T-helper 17 cell (primary cell): ENCODE measurements at places on chromosomes 11 and 22. TPM values are rescaled to one million over a fixed set of nuclear protein-coding genes. Genes with fewer than 3 reads are reported as not detected.

Gene F2
- total RNA-seq = not detected

GRCh38 chr11:64400667-64401066, 41.7 kb downstream of the RPS6KA4 start:
- no peaks in the 10 kb centered on the region for H3K4me1 ChIP-seq
- H3K27me3 ChIP-seq = peaks cover 45% of the 10 kb centered on the region
- no peak overlapping the region for H3K4me3 ChIP-seq
- H3K27ac ChIP-seq = no peak overlapping the region
- no peaks in the 10 kb centered on the region for H3K36me3 ChIP-seq

- no peak overlapping the region for H3K27ac ChIP-seq
- H3K4me1 ChIP-seq = peaks cover 19% of the 10 kb centered on the region
- no peak overlapping the region for H3K4me3 ChIP-seq
- no peaks in the 10 kb centered on the region for H3K36me3 ChIP-seq
- no peak for DNase-seq
Measured at GRCh38 chr11:2308713-2309112, 6.9 kb downstream of the TSPAN32 start.

DNA sequence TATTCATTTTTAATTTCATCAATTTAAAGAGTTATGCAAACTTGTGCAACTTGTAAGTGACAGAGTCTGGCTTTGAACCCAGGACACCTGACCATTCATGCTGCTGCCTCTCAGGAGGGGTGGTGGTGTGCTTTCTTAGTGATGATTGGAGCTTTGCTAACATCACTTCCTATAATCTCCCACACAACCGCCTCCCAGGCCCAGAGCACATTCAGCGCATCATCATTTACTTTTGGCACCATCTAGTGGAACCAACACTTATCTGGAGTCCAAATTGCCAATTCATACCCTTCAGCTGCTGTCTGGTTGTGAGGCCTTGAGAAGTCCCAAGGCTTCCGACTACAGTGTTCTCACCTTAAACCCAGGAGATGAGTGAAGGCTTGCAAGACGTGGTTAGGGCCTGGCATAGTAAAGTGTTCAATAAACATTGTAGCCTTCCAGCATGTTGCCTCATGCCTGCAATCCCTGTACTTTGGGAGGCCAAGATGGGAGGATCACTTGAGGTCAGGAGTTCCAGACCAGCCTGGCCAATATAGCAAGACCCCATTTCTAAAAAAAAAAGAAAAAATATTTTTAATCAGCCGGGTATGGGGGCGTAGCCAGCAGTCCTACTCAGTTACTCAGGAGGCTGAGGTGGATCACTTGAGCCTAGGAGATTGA, 1.1 kb upstream of the TTLL1 start:
- peaks cover 16% of the 10 kb centered on the region for H3K4me1 ChIP-seq
- H3K36me3 ChIP-seq = peaks cover 3% of the 10 kb centered on the region
- H3K4me3 ChIP-seq = no peak overlapping the region
- no peak overlapping the region for H3K27ac ChIP-seq
- H3K27me3 ChIP-seq = no peaks in the 10 kb centered on the region

- H3K4me3 ChIP-seq = no peak overlapping the region
- no peak overlapping the region for H3K27ac ChIP-seq
- H3K27me3 ChIP-seq = peaks cover 8% of the 10 kb centered on the region
- no peaks in the 10 kb centered on the region for H3K36me3 ChIP-seq
- DNase-seq = peak; percentile 57
Measured at GRCh38 chr11:69101115-69101791, 52.5 kb downstream of the TPCN2 start.

DNA sequence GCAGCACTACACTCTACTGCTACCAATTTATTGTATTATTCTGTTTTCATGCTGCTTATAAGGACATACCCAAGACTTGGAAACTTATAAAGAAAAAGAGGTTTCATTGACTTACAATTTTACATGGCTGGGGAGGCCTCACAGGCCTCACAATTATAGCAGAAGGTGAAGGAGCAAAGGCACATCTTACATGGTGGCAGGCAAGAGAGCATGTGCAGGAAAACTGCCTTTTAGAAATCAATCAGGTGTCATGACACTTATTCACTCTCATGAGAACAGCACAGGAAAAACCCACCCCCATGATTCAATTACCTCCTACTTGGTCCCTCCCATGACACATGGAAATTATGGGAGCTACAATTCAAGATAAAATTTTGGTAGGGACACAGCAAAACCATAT, 49.6 kb upstream of the GLYAT start:
- H3K4me1 ChIP-seq = no peaks in the 10 kb centered on the region
- H3K27me3 ChIP-seq = peaks cover 15% of the 10 kb centered on the region
- H3K27ac ChIP-seq = no peak overlapping the region
- H3K4me3 ChIP-seq = no peak overlapping the region
- DNase-seq = no peak

Gene OR8G5
- not detected for total RNA-seq

- no peaks in the 10 kb centered on the region for H3K36me3 ChIP-seq
- no peak overlapping the region for H3K4me3 ChIP-seq
- H3K4me1 ChIP-seq = peaks cover 44% of the 10 kb centered on the region
- H3K27me3 ChIP-seq = no peaks in the 10 kb centered on the region
Measured at GRCh38 chr11:47986219-47986618, 5.9 kb downstream of the PTPRJ start.

- no peak overlapping the region for H3K4me3 ChIP-seq
- DNase-seq = no peak
- peaks cover 2% of the 10 kb centered on the region for H3K4me1 ChIP-seq
- peaks cover 35% of the 10 kb centered on the region for H3K27me3 ChIP-seq
- peaks cover 4% of the 10 kb centered on the region for H3K36me3 ChIP-seq
- no peak overlapping the region for H3K27ac ChIP-seq
Measured at GRCh38 chr11:76752321-76753143, 30.6 kb upstream of the TSKU start.

- H3K4me3 ChIP-seq = no peak overlapping the region
- H3K36me3 ChIP-seq = peaks cover 3% of the 10 kb centered on the region
Measured at GRCh38 chr22:39311592-39312400, 7.6 kb downstream of the RPL3 start.

Gene GDPD4
- total RNA-seq = not detected

DNA sequence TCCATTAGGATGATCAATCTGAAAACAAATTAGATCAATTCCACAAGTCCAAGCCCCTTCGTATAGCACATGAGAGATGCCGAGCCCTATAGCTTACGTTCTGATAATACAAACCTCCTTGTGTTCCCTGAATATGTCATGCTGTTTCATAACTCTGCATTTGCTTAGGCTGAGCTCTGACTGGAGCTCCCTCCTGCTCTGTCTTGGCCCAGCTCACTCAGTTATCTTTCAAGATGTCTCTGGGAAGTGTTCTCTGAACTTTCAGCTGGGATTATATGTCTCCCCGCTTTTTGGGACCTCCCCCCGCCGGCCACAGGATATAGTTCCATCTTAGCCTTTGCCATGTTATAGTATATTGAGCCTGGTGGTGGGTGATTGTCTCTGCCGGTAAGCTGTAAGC, 44.0 kb downstream of the FDX1 start:
- peaks cover 8% of the 10 kb centered on the region for H3K4me1 ChIP-seq
- DNase-seq = no peak
- H3K36me3 ChIP-seq = no peaks in the 10 kb centered on the region
- H3K27me3 ChIP-seq = no peaks in the 10 kb centered on the region

GRCh38 chr11:122004446-122004845, 111.6 kb downstream of the BLID start:
- no peak overlapping the region for H3K27ac ChIP-seq
- H3K36me3 ChIP-seq = no peaks in the 10 kb centered on the region
- no peaks in the 10 kb centered on the region for H3K27me3 ChIP-seq
- no peak overlapping the region for H3K4me3 ChIP-seq
- H3K4me1 ChIP-seq = no peaks in the 10 kb centered on the region

GRCh38 chr11:123521930-123522329, 91.9 kb downstream of the GRAMD1B start:
- no peak overlapping the region for H3K4me3 ChIP-seq
- H3K36me3 ChIP-seq = no peaks in the 10 kb centered on the region
- H3K27me3 ChIP-seq = no peaks in the 10 kb centered on the region
- H3K4me1 ChIP-seq = peaks cover 19% of the 10 kb centered on the region
- H3K27ac ChIP-seq = no peak overlapping the region

Gene ELF5
- total RNA-seq = not detected

DNA sequence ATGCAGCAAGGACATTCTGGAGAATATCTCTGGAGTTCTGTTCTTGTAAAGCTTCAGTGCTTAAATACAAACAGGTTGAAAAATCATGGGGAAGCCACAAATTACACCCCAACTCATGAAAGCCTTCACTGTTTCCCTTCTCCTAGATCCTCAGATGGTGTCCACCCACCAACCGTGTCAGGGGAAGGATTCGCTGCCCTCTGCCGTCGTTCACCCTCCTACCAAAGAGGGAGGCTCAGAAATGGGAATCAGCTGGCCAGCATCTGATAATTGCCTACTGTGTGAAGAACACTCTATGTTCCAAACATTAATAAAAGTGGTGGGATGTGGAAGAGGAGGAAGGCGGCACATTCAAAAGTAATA, 7.4 kb upstream of the HEPACAM start:
- no peak overlapping the region for H3K27ac ChIP-seq
- peaks cover 3% of the 10 kb centered on the region for H3K36me3 ChIP-seq
- H3K4me3 ChIP-seq = no peak overlapping the region
- peaks cover 5% of the 10 kb centered on the region for H3K4me1 ChIP-seq
- DNase-seq = no peak

- no peak for DNase-seq
- no peaks in the 10 kb centered on the region for H3K27me3 ChIP-seq
- H3K4me1 ChIP-seq = no peaks in the 10 kb centered on the region
- peaks cover 2% of the 10 kb centered on the region for H3K36me3 ChIP-seq
Measured at GRCh38 chr11:77559686-77560401, 29.9 kb upstream of the AQP11 start.
